GM19239 (cell line): ENCODE measurements at places on chromosomes 4 and X.

GRCh38 chr4:91114386-91114785 lies 987.2 kb downstream of the CCSER1 start:
- DNase-seq = no peak

GRCh38 chr4:115053313-115053712 lies 60.1 kb downstream of the NDST4 start:
- DNase-seq = no peak

DNA sequence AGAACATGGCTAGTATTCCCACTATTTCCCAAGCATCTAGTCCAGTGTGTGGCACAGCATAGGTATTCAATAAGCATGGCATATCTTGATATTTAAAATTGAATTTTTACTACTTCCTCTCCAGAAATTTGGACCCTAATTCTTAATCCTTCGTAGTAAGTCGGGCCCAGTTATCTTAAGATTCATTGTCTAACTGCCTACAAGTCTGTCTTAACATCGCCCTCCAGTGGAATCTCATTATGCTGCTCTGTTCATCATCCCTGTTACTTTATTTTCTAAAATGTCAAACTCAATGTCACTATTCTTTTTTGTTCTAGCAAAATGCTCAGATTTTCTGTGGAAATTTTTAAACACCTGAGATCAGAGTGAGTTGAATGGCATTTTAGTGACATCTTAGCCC lies 606.2 kb downstream of the KLHL13 start:
- no peak for DNase-seq

DNA sequence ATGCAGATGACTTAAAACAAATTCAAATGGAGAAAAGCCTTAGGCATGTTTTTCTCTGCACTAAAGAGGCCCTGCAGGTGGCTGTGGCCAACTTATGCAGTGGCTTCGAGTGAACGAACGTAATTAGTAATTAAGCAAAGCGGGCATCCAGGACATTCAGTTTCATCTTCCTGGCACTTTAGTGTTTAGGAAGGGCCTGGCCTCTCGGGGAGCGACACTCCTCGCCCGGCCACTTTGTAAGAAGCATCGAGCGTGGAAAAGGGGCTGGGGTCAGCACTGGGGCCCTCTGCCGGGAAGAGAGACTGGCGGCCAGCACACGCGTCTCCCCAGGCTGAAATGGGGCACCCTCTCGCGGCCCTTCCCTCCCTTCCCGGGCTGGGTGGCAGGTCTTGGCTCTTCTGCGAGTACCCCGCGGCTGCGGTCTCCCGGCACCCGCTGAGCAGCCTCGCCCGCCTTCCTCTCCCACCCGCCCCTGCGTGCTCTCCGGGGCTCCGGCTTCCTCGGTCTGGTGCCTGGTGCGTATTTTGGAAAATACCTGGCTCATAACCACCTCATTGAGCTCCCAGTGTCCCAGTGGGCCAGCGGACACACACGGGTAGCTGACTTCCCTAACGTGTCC lies 677 bp upstream of the CYP4V2 start:
- peak; percentile 34 for DNase-seq

GRCh38 chr4:6501171-6501570 lies 28.8 kb upstream of the PPP2R2C start:
- DNase-seq = no peak
